NCI-H1417 (cell line): ENCODE measurements at places on chromosomes 5 and 9.

GRCh38 chr5:4196744-4197143, 601.1 kb downstream of the IRX1 start:
- no peak for DNase-seq

GRCh38 chr9:95171001-95171400, 146.5 kb downstream of the FANCC start:
- DNase-seq, result no peak

DNA sequence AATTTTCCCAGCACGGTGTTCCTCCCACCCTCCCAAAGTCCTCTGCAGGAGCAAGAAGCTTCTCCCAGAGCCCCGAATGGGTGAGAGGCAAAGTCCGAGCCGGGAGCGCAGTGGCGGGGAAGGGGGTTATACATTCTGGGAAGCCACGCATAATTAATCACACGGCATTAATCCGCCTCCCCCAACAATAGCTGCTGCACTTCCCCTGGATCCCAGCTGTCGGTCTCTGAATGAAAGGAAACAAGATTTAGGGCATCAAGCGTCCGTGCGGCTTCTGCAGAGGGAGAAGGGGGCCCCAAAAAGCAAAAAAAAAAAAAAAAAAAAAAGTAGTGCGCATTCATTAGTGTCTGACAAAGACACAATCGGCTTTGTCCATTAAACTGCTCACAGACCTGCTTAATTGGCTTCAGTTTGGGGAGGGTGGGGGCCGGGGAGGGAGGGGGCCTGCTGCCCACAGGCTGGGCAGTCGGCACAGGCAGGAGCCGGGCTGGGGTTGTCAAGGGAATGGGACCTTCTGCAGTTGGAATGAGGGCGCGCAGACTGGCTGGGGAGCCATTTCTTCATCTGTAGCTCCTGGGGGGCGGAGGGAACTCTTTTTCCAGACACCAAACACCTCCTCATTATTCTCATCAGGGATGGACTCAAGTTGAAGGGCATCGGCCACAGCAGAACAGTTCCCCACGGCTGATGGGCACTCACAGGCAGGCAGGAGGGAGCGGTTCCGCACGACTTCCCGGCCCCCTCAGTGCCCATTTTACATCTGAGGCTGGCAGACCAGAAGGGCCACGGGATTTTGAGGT, 3.4 kb downstream of the NOTCH1 start:
- peak; percentile 36 for DNase-seq

DNA sequence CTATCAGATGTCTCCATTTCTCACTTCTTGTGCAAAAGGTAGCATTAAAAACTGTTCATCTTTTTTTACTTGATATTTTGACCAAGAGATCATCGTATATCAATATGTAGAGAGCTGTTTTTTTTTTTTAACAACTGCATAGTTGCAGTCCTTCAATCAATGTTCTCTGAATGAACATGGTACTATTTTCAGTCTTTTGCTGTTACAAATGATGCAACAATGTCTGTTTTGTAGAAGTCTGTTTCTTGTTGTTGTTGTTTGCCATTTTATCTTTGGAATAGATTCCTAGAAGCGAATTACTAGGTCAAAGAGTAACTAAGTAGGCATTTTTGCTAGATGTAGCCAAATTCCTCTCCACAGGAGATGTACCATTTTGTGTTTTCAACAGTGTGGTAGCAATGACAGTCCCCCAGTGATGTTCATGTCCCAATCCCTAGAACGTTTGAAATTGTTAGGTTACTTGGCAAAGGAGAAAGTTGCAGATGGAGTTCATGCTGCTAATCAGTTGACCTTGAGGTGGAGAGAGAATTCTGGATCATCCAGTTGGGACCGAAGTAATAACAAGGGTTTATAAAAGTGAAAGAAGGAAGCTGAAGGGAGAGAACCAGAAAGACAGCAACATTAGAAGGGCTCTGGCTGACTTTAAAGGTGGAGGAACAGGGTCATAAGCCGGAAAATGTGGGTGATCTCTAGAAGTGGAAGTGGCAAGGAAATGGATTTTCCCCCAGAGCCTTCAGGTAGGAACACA, 6.3 kb downstream of the MTREX start:
- DNase-seq, result no peak
